Activated CD4-positive, alpha-beta T cell treated with anti-CD3 and anti-CD28 coated beads, Interleukin-2, amount 10 ng/mL, durations not matched to agents 7 days and 5 days (primary cell): ENCODE measurements at places on chromosomes 5 and 9. TPM values are rescaled to one million over a fixed set of nuclear protein-coding genes. Genes with fewer than 3 reads are reported as not detected.

The EIF4E1B gene
- total RNA-seq: not detected

The PAPPA gene
- not detected for total RNA-seq

The QRFP gene
- total RNA-seq: not detected

The VDAC1 gene
- total RNA-seq: 208 TPM

The PCDHGA7 gene
- total RNA-seq: not detected

The VAV2 gene
- 6.2 TPM for total RNA-seq

The SLC12A2 gene
- total RNA-seq: 16.4 TPM

The HBEGF gene
- total RNA-seq: 15.4 TPM

The DMRT2 gene
- not detected for total RNA-seq

The PFN3 gene
- total RNA-seq: not detected

The PCDHGA1 gene
- total RNA-seq: 0.04 TPM

DNA sequence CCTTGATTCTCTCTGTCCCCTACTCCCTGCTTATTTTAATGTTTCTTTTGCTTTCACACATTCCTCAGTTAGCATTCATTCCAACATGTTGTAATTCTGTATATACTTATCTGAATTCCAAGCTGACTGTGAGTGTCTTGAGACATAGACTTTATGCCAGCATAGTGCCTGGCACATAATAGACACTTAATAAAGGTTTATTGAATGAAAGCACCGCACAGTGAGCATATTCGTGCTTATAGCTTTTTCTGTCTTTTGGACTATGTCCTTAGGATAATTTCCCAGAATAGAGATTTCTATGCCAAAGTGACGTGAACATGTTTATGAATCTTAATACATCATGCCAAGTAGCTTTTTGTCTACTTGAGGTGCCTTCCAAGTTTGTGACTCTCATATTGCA is 174.6 kb downstream of the CD180 start:
- DNase-seq: no peak
- no peak overlapping the region for H3K27ac ChIP-seq
- H3K4me1 ChIP-seq: peaks cover 6% of the 10 kb centered on the region
- H3K27me3 ChIP-seq: no peaks in the 10 kb centered on the region
- H3K4me3 ChIP-seq: no peak overlapping the region
- H3K36me3 ChIP-seq: peaks cover 13% of the 10 kb centered on the region

DNA sequence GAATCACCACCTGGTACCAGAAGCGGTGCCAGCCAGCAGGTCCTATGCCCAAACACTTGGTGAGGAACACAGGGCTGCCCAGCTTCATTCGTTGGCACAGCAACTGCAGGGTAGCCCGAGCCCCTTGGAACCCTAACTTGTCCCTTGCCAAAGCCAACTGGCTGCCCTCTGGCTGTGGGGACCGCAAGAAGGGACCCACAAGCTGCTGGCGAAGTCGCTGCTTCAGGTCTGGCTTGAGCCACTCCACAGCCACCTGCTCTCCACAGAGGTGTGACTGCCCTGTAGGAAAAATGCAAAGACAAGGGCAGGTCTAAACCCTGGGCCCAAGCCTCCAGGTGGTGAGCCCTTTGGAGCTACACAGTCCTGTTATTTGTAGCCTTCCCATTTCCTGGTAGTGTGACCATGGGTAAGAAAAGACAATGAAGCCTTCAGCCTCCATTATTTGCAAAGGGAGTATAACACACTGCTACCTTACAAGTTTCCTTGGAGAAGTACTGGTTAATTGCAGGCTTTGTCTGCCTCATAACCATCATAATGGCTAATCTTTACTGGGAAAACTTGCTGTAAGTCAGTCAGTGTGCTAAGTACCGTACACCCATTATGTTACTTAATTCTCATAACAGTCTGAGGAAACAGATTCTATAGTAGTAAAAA is 1.8 kb downstream of the DND1 start:
- H3K27me3 ChIP-seq: no peaks in the 10 kb centered on the region
- H3K27ac ChIP-seq: no peak overlapping the region
- no peak for DNase-seq
- peaks cover 16% of the 10 kb centered on the region for H3K4me1 ChIP-seq
- H3K36me3 ChIP-seq: peaks cover 60% of the 10 kb centered on the region

- DNase-seq: no peak
- no peaks in the 10 kb centered on the region for H3K4me1 ChIP-seq
- no peak overlapping the region for H3K4me3 ChIP-seq
- H3K27me3 ChIP-seq: no peaks in the 10 kb centered on the region
- H3K36me3 ChIP-seq: no peaks in the 10 kb centered on the region
Observed at GRCh38 chr9:39588500-39589137, 233.2 kb downstream of the SPATA31A1 start.

- H3K27me3 ChIP-seq: peaks cover 25% of the 10 kb centered on the region
- H3K36me3 ChIP-seq: no peaks in the 10 kb centered on the region
- no peak overlapping the region for H3K27ac ChIP-seq
- no peak for DNase-seq
- no peak overlapping the region for H3K4me3 ChIP-seq
- peaks cover 4% of the 10 kb centered on the region for H3K4me1 ChIP-seq
Observed at GRCh38 chr9:132798817-132799790, 79.0 kb downstream of the AK8 start.

DNA sequence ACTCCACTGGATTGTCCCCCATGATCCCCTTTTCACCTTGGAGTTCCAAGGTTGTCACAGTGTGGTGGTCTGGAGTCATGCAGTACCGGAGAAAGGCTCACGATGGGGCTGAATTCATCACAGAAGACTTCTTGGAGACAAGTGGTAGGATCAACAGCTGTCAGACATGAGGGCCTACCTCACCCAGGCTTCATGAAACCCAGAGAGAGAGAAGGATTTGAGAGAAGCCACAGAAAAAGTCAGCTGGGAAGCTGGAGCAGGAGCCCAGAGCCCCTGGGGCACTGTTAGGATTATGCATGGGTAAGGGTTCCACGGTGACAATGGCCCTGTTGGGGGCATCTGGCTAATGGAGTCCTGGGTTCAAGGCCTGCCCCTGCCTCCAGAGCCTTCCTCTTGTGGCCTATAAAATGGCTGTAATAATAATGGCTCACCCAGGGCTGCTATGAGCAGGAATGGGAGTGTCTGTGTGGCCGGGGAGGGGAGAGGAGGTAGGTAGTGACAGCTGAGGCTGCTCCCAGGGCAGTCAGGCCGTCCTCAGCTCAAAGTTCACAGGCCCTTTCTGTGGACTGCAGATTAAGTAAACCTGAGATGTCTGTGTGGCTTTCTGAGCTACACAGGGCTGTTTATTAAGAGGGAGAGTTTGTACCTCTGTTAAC is 910 bp downstream of the TRIM14 start:
- peak overlapping the region; percentile 97 for H3K27ac ChIP-seq
- H3K27me3 ChIP-seq: no peaks in the 10 kb centered on the region
- H3K4me3 ChIP-seq: peak overlapping the region; percentile 85
- peaks cover 23% of the 10 kb centered on the region for H3K36me3 ChIP-seq

- H3K36me3 ChIP-seq: no peaks in the 10 kb centered on the region
- H3K27ac ChIP-seq: no peak overlapping the region
- H3K4me3 ChIP-seq: no peak overlapping the region
- no peaks in the 10 kb centered on the region for H3K27me3 ChIP-seq
- no peak for DNase-seq
Observed at GRCh38 chr9:117535973-117536372, 121.1 kb upstream of the ASTN2 start.

DNA sequence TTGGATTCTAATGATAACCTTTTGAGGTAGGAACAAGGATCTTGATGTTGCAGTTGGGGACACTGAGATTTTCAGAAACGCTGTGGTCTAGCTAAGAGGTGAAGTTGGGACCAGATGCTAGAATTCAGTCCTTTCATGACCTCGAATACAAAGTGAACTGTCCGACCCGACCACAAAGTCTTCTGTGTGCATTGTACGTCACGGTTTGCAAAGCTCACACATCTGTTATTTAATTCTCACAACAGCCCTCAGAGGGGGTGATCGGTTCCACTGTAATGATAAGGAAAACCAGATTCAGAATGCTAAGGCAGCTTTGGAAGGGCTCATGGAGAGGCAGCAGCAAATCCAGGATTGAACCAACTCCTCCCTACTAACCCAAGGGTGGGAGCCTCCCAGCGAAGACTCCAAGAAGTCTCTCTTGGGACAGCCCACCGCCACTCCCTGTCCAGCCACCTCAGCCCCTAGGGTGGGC is 16.6 kb upstream of the KIF12 start:
- peaks cover 8% of the 10 kb centered on the region for H3K27me3 ChIP-seq
- H3K27ac ChIP-seq: no peak overlapping the region
- no peaks in the 10 kb centered on the region for H3K36me3 ChIP-seq
- no peak for DNase-seq

- peaks cover 23% of the 10 kb centered on the region for H3K4me1 ChIP-seq
- DNase-seq: no peak
- H3K4me3 ChIP-seq: no peak overlapping the region
- peaks cover 57% of the 10 kb centered on the region for H3K36me3 ChIP-seq
Observed at GRCh38 chr5:43078956-43079355, 38.8 kb upstream of the ANXA2R start.

- no peaks in the 10 kb centered on the region for H3K4me1 ChIP-seq
- DNase-seq: no peak
- no peaks in the 10 kb centered on the region for H3K36me3 ChIP-seq
Observed at GRCh38 chr5:2899311-2899710, 147.8 kb upstream of the IRX2 start.

DNA sequence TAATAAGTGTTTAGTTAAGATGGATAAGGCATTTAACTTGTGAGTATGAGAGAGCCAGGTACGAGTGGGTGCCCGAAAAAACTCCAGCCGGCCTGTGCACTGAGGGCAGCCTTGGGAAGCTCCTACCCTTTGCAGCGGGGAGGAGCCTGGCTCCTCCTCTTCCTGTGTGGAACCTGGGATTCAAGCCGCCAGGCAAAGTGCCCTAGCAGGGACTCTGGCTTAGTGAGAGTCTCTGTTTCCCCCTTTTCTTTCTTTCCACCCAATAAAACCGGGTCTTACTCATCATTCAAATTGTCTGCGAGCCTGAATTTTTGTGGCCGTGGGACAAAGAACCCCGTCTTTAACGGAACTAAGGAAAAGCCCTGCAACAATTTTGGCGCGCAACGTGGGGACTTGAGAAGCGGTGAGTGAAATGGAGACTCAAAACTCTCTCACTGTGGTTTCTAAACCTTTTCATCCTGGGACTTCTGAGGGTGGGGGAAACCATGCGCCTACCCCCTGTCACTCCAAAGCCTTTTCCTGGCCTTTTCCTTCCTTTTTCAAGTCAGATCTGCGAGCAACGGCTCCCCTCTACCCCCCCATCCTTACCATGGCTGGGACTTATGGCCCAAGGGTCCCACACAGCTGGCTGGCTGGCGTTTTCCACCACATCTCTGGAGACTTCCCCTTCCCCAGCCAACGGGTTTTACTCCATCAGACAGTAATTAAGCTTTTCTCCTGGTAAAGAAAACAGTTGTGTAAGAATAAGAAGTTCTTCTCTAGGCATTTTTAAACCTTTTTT is 535.7 kb upstream of the ACO1 start:
- no peaks in the 10 kb centered on the region for H3K4me1 ChIP-seq
- H3K36me3 ChIP-seq: no peaks in the 10 kb centered on the region
- no peak for DNase-seq
- no peak overlapping the region for H3K4me3 ChIP-seq

DNA sequence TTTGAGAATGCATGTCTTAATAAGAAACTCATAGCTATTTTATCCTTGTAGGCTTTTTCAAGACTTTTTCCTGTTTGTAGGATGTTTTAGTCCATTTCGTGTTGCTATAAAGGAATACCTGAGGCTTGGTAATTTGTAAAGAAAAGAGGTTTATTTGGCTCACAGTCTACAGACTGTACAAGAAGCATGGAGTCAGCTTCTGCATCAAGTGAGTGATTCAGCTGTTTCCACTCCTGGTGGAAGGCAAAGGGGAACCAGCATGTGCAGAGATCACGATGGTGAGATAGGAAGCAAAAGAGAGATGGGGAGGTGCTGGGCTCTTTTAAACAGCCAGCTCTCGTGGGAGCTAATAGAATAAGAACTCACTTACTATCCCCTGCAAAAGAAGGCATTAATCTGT is 177.3 kb downstream of the ALDH1A1 start:
- no peaks in the 10 kb centered on the region for H3K27me3 ChIP-seq
- no peak overlapping the region for H3K4me3 ChIP-seq
- DNase-seq: no peak

DNA sequence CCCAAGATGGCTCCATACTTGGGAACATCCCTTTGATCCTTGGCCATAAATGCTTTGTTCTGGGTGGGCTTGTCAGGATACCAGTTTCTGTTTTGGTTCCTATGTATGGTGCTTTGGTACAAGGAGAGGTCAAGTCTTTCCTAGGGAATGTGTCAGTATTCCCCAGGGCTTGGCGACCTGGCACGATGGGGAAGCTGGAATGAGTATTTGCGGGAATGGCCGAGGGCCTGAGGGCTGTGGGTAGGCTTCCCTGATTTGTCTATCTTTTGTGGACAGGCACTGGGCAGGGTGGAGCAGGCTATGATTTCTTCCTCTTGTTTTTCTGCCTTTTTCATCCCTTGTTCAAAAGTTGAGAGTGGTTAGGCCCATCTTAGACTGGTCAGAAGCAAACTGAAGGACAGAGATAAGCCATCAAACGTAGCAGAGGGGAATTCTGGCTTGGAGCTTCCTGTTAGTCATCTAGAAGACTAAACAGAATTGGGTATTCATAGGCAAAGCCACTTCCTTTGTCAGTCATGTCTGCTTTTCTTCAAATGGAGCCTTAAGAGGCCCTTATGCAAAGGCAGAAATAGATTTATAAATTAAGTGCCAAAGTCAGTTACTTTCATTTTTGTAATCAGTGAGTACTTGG is 13.7 kb downstream of the DOCK2 start:
- peaks cover 99% of the 10 kb centered on the region for H3K4me1 ChIP-seq
- DNase-seq: no peak
- peak overlapping the region; percentile 83 for H3K27ac ChIP-seq

DNA sequence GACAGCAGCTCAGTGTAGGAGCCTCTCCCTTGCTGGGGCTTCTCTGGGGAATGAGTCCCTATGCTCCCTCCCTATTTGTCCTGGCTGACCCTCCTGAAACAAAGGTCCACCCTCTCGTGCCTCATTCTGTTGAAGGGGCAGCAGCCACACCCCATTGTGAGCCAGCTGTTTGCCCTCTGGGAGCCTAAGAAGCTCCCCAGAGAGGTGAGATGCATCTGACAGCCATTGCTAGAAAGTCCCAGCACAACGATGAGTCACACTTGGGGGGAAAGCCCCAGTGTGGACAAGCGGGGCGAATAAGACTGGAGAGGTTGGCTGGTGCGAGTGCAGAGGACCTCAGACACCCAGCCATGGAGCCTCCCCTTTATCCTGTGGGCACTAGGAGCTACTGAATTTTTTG is 101.4 kb downstream of the PPARGC1B start:
- peak; percentile 15 for DNase-seq
- no peak overlapping the region for H3K4me3 ChIP-seq
- H3K27me3 ChIP-seq: no peaks in the 10 kb centered on the region
- no peak overlapping the region for H3K27ac ChIP-seq
- no peaks in the 10 kb centered on the region for H3K36me3 ChIP-seq

DNA sequence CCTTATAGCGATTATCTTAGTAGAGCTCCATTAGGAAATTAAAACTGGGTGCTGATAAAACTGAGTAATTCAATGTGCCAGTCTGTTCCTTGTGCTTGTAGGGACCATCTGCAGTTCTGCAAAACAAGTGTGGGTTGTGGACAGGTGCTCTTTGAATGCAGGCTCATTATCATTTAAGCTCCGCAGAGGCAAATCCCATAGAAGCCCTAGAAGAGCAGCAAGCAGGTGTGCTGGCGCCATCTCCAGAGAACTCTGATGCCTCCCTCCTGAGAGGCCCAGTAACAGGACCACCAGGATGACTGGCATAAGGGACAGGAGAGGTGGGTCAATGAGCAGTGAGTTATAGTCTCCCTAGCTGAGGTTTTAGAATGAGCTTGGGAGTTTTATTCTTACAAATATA is 1342.4 kb upstream of the DMAC1 start:
- H3K27ac ChIP-seq: no peak overlapping the region
- no peak for DNase-seq
- no peaks in the 10 kb centered on the region for H3K4me1 ChIP-seq
- H3K27me3 ChIP-seq: no peaks in the 10 kb centered on the region
- H3K4me3 ChIP-seq: no peak overlapping the region
- H3K36me3 ChIP-seq: no peaks in the 10 kb centered on the region
